ENCODE measurements at places on chromosomes 7 and 10. TPM values are rescaled to one million over a fixed set of nuclear protein-coding genes. Genes with fewer than 3 reads are reported as not detected.

The AKR1C8 gene
- total RNA-seq, result not detected

The CYP2W1 gene
- not detected for total RNA-seq

The OR6V1 gene
- not detected for total RNA-seq

The PIK3CG gene
- not detected for total RNA-seq

The PRPS1L1 gene
- total RNA-seq, result not detected

Measured in PC-3 (cell line).